Stimulated activated CD4-positive, alpha-beta T cell treated with anti-CD3 and anti-CD28 coated beads, Interleukin-12 subunit alpha, Interleukin-12 subunit beta, amount 100 ng/mL, for 24 hours (primary cell): ENCODE measurements at places on chromosomes 16 and 17.

DNA sequence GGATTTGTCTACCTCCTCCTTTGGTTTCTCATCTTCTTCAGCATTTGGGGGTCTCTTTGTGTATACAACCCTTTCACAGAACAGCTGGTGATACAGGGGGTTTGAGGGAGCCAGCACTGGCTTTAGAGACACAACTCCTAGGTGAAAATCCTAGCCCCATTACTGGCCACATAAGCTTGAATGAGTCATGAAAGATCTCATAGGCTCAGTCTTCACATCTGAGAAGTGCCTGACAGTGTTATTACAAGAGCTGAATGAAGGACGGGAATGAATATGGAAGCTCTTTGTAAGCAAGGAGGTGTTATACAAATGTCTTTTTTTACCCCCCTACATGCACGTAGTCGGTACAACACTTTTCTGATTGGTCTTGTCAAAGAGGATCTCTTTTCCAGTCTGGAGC lies 1.7 kb upstream of the B4GALNT2 start:
- DNase-seq: no peak

- no peak for DNase-seq
Observed at GRCh38 chr16:81251871-81252270, 13.4 kb downstream of the BCO1 start.

DNA sequence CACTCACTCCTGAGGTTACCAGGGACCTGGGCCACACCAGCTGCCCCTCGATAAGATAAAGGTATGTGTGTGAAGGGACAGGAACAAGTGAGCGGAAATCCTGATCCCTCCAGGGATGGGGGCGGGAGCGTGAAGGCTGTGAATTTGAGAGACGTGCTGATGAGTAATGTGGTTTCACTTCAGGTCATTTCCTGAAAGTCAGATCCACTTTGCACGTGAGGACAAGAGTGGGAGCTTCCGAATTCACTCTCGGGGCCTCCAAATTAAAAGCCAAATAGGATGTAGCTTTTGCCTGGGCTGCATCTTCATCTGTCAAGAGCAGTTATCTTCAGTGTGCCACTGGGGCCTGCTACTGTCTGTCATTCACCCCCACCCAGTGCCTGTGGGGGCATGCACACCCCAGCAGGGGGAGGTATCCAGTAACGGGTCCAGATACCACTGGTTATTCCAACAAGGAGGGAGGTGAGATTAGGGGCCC lies 87.4 kb upstream of the LHX1 start:
- peak; percentile 65 for DNase-seq

DNA sequence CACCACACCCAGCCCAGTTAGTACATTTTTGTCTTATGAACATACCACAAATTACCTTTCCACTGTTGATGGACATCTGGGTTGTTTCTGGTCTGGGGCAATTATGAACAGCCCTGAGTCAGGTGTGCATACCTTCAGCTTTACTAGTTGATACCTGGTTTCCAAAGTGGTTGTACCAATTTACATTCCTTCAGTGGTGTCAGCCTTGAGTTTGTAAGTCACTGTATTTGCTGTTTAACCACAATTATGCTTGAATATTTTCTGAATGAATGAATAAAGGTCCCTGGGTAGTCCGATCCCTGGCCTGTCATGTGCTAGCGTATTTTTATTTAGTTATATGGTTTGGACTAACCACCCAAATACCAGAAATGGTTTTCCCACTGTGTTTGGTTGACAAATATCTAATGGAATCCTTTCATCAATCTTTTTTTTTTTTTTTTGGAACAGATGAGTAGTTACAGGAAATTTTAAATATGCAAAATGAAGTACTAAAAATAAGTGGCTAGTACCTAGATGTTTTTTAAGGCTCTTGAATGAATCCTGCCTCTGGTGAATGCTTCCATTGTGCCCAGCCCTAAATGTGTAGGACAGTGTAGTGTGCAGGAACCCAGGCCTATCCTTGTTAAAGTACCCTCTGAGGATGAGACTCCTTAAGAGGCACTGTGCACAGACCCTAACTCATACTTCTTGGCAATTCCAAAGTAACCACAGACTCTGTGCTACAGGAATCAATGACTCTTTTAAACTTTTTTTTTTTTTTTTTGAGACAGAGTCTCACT lies 3.7 kb downstream of the DUSP14 start:
- DNase-seq: no peak

GRCh38 chr16:22788193-22788530 lies 25.8 kb upstream of the HS3ST2 start:
- DNase-seq: no peak
